ENCODE measurements at places on chromosomes 16 and 17.

DNA sequence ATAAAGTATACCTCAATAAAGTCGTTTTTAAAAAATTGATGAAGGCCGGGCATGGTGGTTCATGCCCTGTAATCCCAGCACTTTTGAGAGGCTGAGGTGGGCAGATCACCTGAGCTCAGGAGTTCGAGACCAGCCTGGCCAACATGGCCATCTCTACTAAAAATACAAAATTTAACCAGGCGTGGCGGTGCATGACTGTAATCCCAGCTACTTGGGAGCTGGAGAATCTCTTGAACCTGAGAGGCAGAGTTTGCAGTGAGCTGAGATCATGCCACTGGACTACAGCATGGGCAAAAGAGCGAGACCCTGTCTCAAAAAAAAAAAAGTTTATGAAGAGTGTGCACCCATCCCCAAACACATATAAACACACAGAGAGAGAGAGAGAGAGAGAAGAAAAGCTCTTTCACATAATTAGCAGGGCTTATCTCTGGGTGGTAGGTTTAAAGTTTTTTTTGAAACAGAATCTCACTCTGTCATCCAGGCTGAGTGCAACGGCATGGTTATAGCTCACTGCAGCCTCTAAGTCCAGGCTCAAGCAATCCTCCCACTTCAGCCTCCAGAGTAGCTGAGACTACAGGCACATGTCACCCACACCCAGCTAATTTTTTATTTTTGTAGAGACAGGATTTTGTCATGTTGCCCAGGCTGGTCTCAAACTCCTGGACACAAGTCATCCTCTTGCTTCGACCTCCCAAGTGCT lies 3.0 kb downstream of the SREBF1 start:
- DNase-seq: no peak

DNA sequence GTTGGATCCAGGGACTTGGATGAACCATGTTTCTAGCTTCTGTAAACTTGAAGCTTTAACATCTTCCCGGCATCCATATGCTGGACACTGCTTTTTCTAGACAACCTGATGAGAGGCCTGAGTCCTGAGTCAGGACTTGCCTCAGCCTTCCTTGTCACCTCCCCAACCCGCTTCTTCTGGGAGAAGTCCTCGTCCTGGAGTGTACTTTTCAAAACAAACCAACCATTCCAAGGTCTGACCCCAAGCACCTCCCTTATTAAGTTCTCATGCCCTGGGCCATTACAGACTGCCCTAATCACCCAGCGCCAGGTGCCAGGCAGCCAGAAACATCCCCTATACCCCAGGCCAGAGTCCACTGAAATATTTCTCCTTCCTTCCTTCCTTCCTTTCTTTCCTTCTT lies 59.4 kb downstream of the CLEC19A start:
- DNase-seq: no peak

GRCh38 chr16:10465821-10466220 lies 80.0 kb downstream of the ATF7IP2 start:
- no peak for DNase-seq

DNA sequence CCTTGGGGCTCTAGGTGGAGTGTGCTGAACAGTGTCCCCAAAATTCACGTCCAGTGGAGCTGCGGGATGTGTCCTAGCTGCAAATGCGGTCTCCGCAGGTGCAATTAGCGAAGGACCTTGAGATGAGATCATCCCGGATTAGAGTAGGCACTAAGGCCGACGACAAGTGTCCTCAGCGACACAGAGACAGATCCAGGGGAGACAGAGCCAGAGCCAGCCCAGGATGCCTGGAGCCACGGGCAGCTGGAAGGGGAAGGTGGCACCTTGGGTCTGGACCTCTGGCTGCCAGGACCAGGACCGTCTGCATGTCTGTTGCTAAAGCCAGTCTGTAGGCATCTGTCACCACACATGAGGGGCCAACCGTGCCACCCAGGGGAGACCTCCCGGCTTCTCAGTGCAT lies 24.5 kb downstream of the SLC7A5 start:
- no peak for DNase-seq

DNA sequence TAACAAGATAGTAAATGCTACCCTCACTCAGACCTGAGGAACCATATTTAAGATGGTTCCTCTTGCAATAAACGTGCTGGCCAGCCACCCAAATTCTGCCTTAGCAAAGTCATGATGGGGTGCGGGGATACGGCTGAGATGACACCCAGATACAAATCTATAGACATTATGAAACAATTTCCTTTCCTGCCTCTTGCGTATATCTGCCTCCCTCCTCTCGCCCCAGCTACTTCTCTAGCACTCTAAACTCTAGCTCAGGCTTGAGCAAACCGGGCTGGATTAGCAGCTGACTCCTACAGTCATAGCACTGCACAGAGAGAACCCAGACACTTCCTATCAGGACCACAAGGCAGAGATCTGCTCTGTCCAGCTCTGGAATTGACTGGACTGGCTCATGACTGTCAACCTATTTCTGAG lies 22.3 kb downstream of the CD300LF start:
- DNase-seq: no peak

GRCh38 chr17:17758941-17759563 lies 77.7 kb downstream of the SREBF1 start:
- DNase-seq: no peak

GRCh38 chr17:31269578-31269983 lies 27.5 kb downstream of the OMG start:
- DNase-seq: no peak

DNA sequence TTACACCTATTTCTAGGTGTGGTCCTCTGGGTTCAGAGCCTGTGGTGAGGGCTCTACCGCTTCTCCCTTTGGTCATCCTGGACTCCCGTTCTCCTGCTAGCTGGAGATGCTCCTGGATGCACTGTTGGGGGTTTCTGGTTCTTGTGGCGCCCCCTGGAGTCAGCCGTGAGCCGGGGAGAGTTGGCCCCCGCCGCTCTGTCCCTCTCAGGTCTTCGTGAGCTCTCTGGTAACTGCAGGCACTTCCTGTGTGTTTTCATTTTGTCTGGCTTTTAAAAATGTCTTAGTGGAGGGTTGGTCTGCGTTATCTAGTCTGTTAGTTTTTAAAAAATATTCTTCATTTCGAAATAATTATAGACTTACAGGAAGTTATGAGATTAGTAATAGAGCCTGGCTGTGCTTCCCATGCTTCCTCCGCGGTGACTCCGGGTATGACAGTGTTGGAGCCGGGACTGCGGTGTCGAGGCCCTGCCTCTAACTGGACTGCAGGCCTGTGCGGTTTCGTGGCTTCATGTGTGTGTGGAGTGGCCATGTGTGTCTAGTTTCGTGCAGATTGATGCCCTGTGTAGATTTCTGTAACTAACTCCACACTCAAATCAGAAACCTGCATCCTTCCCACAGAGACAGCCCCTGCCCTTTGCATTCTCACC lies 78.0 kb upstream of the ZNF750 start:
- peak; percentile 56 for DNase-seq

- no peak for DNase-seq
Observed at GRCh38 chr16:85092309-85092708, 20.0 kb downstream of the CIBAR2 start.

DNA sequence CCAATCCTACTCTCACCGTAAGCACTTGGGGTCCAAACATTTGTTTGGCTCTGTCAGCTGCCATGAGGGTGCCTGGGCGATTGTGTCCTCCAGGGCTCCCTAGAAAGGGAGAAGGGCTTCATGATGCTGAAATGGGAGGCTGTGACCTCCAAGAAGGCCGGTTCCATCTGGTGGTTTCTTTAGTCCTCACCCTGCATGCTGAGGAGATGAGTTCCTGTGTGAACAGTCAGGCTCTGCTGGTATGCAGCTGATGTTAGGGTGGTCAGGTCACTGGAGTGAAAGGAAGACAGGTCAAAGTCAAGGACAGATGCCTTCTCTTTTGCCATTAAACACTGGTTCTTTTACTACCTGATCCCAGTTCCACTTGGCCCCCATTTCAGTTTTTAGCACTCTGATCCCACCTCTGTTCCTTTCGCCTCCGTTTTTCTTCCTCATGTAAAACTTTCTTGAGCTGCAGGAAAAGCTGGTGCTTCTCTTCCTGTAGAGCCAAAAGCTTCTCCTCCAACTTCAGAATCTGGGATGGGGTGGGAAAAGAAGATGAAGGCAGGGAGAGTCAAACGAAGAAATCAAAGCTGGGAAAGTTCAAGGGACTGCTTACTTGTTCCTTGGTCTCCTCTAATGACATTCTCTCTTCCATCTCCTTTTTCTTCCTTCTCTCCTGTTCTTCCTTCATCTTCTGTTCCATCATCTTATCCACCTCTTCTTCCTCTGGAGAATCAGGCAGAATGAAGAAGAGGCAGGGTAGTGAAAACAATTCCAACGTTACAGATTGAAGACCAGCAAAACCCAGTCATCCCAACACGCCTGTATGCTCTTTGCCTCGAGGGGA lies 1.1 kb downstream of the GPS2 start:
- peak; percentile 57 for DNase-seq

- no peak for DNase-seq
Observed at GRCh38 chr17:81923302-81924260, 4.0 kb downstream of the MAFG start.

GRCh38 chr16:8099586-8099985 lies 490.7 kb downstream of the TMEM114 start:
- no peak for DNase-seq

DNA sequence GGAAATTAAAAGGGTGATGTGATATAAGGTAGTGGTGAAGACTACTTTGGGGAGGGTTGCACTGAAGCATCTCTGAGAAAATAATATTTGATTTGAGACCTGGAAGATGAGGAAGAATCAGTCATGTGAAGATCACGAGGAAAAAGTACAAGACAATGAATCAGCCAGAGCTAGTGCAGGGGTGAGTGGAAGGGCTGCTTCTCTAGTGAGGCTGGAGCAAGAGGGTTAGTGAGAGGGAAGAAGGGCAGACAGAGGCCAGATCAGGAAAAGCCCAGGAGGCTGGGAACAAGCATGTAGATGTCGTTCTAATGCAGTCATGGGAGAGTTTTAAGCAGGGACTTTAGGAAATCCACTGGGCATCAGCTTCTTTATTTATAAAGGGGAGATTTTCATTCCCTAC lies 504.2 kb upstream of the SALL1 start:
- DNase-seq: no peak

GRCh38 chr16:75254359-75254837 lies 3.0 kb upstream of the BCAR1 start:
- no peak for DNase-seq

GRCh38 chr16:55253987-55254386 lies 70.0 kb upstream of the IRX6 start:
- no peak for DNase-seq

GRCh38 chr16:28130099-28131088 lies 66.9 kb upstream of the GSG1L start:
- no peak for DNase-seq

DNA sequence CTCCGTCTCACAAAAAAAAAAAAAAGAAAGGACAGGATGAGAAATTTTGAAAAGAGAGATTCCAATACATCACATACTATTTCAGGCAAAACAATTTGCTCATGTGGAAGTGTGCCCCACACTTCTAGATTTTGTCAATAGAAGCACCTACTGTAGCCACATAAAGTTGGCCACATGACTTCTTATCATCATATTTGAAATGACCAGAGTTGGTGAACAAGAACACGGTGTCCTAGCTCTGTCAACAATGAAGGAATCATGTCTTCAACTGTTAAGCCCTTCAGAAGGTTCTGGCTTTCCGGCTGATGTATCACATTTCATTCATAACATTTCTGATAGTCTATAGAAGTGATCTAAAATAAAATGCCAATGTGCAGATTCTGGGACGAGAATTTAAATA lies 534.5 kb downstream of the TMEM114 start:
- no peak for DNase-seq

DNA sequence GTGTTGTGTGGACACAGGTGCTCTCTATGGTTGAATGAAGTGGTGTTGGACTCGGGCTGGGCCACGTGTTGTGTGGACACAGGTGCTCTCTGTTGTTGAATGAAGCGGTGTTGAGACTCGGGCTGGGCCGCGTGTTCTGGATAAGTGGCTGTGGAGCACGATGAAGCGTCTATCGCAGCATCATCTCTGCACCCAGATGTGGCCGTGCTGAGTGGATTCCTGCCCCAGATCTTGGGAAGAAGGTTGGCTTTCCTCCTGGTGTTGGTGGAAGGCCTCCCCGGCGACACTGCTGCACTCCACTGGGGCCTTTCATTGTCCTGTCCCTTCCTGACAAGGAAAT lies 69.1 kb downstream of the RPTOR start:
- no peak for DNase-seq

DNA sequence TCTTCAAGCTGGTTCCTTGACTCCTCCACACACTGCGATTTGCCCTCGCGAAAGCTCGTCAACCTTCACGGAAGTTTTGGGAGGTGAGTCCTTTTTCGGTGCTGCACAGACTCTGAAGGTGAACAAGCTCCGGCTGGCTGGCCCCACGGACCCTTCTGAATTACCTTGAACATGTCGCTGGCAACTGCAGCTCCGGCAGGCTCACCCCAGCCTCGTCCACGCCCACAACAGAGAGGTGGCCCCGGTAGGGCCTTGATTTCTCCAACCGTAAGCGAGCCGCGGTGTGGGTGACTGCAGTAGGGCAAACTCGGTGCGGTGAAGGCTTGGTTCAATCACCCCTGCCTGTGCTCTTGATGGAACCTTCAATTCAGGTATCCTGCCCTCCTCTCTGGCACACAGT lies 1020.7 kb upstream of the GOT2 start:
- DNase-seq: no peak

GRCh38 chr17:80781211-80781610 lies 210.4 kb upstream of the CHMP6 start:
- no peak for DNase-seq

GRCh38 chr17:40410082-40410481 lies 7.6 kb downstream of the TOP2A start:
- DNase-seq: no peak

DNA sequence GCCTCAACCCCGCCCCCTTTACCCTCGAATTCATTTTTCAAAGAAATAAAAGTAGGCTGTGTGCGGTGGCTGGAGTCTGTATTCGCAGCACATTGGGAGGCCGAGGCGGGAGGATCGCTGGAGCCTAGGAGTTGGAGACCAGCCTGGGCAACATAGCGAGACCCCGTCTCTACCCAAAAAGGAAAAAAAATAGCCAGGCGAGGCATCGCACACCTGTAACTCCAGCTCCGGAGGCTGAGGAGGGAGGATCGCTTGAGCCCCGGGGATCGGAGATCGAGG lies 671 bp upstream of the TOP2A start:
- no peak for DNase-seq

- peak; percentile 86 for DNase-seq
Observed at GRCh38 chr17:55513885-55514590, 2.8 kb upstream of the SMIM36 start.

- DNase-seq: no peak
Observed at GRCh38 chr17:79079421-79080200, 5.0 kb downstream of the ENGASE start.

- DNase-seq: no peak
Observed at GRCh38 chr17:31491376-31492131, 100.1 kb downstream of the RAB11FIP4 start.

- DNase-seq: no peak
Observed at GRCh38 chr17:8044819-8045810, 6.3 kb downstream of the ALOX15B start.

GRCh38 chr16:56203052-56203451 lies 11.8 kb downstream of the GNAO1 start:
- DNase-seq: peak; percentile 73

DNA sequence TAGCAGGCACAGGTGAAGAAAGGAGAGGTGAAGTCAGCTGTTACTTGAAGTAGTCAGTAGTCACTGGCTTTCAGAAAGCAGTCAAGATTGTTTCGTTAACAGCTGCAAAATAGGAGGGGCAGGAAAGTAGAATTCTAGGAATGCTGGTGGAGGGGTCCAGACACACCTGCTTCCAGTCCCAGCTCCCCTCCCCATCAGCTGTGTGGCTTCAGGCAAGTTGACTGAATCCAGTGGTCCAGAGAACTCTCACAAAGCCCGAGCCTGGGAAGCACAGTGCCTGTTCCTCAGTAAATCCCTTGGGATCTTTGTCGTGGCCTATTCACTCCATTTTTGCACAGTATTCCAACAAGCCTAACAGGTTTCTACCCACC lies 4.6 kb upstream of the SOCS1 start:
- no peak for DNase-seq

All from activated T-cell treated with anti-CD3 and anti-CD28 coated beads, Interleukin-2, amount 50 U/mL, for 48 hours (primary cell).